ENCODE measurements at places on chromosomes 2 and 18. TPM values are rescaled to one million over a fixed set of nuclear protein-coding genes. Genes with fewer than 3 reads are reported as not detected.

The GKN1 gene
- not detected for total RNA-seq

The MC4R gene
- not detected for total RNA-seq

The C2orf81 gene
- total RNA-seq, result 3.3 TPM

The ACVR1C gene
- 3.3 TPM for total RNA-seq

The RFX8 gene
- total RNA-seq, result not detected

The IL1RL2 gene
- not detected for total RNA-seq

The EFR3B gene
- not detected for total RNA-seq

The CABYR gene
- total RNA-seq, result 2.6 TPM

The ALPG gene
- total RNA-seq, result not detected

The PPP1R7 gene
- total RNA-seq, result 54.8 TPM

The BCL2 gene
- total RNA-seq, result 136 TPM

The PREB gene
- total RNA-seq, result 25.6 TPM

The GAREM2 gene
- 3.6 TPM for total RNA-seq

The TTC31 gene
- 36.6 TPM for total RNA-seq

The IL1R2 gene
- total RNA-seq, result 1.1 TPM

The KIF1A gene
- total RNA-seq, result 0.18 TPM

The CD207 gene
- total RNA-seq, result 0.23 TPM

The SIX2 gene
- total RNA-seq, result not detected

- no peak for DNase-seq
Observed at GRCh38 chr2:70062270-70062669, 25.0 kb upstream of the PCBP1 start.

DNA sequence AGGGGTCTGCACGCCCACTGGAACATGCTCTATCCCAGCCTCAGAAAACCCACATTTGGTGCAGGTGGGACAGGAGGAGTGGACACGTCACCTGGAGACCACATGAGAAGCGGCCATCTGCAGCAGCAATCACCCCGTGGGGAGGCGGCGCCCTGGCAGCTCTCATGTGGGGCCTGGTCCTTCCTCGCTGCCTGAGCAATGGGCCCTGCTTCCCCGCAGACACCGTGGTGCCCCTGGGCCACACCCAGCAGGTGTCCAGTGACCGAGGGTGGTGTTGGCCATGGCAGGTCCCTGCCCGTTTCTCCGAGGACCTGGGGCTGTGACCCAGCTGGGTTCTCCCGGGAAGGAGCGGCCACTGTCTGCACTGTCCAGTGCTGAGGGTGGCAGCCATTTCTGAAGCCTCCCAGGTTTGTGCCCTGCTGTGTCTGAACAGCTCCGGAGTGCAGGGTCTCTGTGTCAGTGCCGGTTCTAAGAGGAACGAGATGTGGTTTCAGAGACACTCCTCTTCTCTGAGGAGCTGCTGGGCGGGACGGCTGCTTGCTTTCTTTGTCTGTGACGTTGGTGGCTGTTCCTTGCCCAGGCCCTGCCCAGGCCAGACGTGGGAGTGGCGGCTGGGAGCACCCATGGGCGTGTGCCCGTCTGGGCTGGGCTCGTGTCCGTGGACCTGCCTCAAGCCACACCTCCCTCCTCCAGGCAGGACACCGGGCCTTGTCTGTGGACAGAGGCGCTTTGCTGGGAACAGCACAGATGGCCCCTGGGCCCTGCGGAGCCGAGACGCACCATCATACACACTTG lies 44.8 kb downstream of the NFATC1 start:
- DNase-seq, result no peak

GRCh38 chr2:58715344-58715743 lies 474.2 kb upstream of the FANCL start:
- no peak for DNase-seq

DNA sequence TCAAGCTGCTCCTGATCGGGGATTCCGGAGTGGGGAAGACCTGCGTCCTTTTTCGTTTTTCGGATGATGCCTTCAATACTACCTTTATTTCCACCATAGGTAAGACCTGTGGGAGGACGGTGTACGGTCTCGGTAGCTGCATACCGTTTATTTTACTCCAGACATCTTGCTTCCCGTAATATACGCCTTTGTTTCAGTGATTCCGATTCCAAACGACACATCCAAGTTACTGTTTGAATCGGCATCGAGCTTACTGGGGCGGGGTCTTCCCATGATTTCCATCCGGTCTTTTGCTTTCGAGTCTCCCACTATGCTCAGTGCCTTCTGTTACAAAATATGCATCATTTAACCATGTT lies 731 bp downstream of the RAB10 start:
- no peak for DNase-seq

GRCh38 chr2:26086155-26086637 lies 52.3 kb downstream of the RAB10 start:
- DNase-seq, result no peak

GRCh38 chr2:224324604-224325003 lies 77.3 kb downstream of the FAM124B start:
- no peak for DNase-seq

DNA sequence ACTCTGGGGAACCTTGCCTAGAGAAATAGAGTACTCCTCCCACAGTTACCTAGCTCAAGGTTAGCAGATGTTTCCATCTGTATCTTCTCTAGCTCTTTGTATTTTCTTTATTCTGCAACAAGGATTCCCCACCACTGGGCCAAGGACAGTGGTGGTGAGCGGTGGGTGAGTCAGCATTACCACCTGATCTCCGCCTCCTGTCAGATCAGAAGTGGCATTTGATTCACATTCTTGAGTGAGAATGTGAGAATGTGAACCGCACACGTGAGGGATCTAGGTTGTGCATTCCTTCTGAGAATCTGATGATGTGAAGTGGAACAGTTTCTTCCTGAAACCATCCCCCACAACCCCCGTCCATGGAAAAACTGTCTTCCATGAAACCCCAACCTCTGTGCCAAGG lies 9.0 kb downstream of the EPB41L3 start:
- DNase-seq, result no peak

DNA sequence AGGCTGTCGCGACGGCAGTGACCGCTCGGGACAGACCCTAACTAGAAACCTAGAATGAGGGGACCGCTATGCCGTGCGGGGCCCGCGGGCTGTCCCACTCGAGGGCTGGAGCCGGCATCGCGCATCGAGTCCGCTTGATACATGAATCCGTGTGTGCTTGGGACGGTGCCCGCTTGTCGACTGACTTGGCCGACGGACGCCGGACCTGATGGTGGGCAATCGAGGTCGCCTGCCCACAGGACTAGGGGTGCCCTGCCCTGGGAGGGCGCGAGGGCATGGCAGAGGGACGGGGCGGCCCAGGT lies 749 bp upstream of the PTMA start:
- peak; percentile 48 for DNase-seq

GRCh38 chr2:9652898-9653479 lies 22.2 kb upstream of the YWHAQ start:
- DNase-seq, result no peak

- DNase-seq, result no peak
Observed at GRCh38 chr18:56067214-56067894, 479.4 kb upstream of the TCF4 start.

DNA sequence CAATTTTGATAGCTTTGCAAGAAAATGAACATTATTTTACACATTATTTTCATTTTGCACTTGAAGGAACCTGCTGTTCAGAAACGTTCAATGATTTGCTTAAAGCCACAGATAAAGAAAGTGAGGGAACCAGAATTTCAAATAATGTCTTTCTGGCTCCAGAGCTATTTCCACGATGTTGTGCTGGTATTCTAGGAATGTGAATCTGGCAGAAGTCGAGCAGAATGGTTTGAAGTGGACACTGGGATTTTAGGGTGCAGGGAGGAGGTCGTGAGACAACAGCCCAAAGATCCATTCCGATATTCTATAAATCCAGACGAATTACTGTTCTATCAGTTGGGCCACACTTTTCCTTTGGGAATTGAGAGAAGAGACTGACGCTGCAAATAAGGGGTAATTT lies 2.2 kb downstream of the CCDC102B start:
- DNase-seq, result no peak

DNA sequence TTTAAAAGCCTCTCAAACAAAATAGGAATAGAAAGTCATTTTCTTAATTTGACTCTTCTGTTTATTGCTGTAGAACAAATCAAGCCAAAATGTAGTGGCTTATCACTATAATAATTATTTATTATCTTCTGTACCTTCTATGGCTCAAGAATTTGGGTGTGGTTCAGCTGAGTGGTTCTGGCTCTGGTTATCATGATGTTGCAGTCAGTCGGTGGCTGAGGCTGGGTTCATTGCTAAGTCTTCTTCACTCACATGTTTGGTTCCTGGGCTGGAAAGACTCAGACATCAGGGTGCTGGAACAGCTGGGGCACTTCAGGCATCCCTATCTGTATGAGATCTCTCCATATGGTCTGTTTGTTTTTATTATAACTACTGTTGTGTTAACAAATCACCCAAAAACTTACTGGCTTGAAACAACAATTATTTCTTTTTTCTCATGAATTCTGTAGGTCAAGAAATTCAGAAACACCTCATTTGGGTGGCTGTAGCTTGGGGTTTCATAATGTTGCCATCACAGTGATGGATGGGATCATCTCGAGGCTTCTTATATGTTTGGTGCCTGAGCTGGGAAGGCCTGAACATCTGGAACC lies 242.6 kb upstream of the FBXO11 start:
- DNase-seq, result no peak

DNA sequence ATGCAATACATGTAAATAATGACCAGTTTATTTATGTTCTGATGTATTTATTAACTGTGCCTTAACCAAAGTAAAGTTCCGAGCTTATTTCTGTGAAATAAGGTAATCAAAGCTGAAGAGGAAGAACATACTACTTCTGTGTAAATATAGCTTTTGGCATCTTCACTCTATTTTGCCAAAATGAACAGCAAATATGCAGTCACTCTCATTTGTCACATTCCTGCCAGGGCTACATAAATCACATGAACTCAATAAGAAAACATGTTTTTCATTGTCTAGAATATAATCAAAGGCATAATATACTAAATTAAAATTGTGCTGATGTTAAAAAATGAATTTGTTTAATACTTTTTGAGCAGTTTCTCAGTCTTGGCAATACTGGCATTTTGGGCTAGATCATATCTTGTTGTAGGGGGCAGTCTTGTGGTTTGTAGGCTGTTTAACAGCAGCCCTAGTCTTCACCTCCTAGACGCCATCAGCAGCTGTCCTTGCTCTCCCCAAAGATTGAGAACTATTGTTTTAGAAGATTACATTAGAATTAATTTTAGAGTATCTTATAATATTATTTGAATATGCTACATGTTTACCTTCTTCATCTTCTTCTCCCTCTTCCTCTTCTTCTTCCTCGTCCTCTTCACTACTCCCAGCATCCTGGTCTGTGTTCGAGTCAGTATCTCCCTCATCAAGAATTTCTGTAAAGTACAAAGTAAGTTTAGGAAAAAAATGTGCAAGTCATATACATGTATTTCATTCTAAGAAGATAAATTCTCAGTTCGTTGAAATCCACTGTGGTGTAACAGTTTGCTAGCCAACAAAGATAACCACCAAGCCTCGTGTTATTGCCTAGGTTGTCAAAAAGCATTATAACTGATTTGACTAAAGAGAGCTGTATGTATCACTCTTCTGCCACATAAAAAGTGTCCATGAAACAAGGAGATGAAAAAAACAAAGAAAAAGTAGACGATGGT lies 41.5 kb downstream of the CWC22 start:
- no peak for DNase-seq

DNA sequence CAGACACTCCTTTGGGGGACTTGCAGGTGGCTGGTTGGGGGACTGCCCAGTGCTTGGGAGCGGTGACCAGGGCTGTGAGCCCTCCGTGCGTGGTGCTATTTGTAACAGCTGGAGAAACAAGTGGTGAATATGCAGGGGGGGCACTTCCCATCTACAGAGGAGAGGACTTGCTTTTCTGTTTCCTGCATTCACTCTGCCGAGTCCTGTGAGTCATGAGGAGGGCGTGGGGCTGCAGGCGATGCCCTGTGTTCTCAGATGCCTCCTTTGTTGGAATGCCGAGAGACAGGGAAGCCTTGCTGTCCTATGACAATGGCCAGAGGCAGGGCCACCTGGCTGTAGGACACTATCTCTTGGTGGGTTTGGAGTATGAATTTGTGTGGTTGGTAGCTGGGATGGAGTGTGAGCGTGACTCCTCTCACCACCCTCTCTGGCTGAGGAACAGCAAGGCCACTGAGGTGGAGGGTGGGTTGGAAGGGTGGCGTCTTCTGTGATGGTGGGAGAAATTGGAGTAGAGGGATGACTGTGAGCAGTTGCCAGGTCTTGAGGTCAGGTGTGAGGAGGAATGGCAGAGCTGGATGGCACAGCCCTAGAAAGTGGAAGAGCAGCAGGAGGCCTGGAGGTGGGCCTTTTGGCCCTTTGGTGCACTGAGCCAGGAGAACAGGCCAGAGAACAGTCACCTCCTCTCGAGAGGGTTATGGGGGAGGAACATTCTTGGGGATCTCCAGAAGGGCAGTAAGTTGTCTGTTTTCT lies 24.3 kb downstream of the FHOD3 start:
- no peak for DNase-seq

DNA sequence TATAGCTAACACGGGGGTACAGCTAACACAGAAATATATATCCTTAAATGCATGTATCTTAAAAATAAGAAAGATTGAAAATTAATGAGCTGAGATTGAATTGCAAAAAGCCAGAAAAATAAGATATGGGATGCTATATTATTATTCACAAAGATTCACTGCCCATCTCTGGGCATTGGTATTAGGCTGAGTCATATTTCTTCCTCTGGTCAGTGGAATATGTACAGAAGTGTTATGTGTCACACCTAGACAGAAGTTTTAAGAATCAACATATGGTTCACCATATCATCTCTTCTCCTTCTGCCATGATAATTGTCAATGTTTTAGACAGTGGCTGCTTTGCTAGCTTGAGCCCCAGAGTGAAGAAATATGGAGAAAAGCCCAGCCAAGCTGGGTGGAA lies 14.0 kb upstream of the MCFD2 start:
- no peak for DNase-seq

GRCh38 chr18:52715991-52716390 lies 376.0 kb downstream of the DCC start:
- no peak for DNase-seq

GRCh38 chr18:61892683-61893308 lies at the start of gene RNF152:
TSS of gene RNF152 (minus strand) at chr18:61893007. CDS start at chr18:61816463, 76,544 bp downstream.
- DNase-seq, result no peak

- no peak for DNase-seq
Observed at GRCh38 chr2:195672674-195673073, 15.6 kb downstream of the SLC39A10 start.

DNA sequence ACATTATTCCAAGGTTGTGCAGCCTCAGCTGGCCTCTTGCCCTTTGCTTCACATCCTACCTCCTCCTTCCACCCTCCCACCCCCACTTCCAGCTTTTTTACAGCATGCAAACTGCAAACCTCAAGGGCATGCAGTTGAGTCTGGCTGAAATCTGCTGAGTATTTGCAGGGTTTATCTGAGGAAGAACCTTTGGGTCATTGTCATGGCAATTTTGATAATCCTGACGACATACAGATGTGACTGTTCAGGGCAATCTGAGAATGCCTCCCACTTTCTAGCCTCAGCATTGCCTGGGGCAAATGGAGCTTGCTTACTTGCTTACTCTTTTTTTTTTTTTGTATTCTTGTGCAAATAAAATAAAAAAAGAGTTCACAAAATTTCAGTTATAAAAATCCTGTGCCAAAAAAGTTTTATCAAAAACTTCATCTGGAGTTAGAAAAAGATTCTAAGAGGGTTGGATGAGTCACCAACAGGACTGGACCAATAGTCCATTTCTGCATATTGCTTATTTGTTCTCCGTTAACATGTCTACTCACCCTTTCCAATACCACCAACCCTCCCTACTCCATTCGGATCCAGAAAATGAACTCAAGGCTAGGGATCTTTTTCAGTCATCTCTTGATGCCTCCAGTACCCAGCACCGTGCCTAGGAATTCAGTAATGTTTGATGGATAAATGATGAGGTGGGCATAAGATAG lies 23.6 kb upstream of the LHCGR start:
- no peak for DNase-seq

- no peak for DNase-seq
Observed at GRCh38 chr2:208311321-208311720, 45.3 kb downstream of the PIKFYVE start.

- no peak for DNase-seq
Observed at GRCh38 chr18:37764541-37765288, 199.1 kb upstream of the CELF4 start.
